ENCODE measurements at places on chromosomes 11 and 22. TPM values are rescaled to one million over a fixed set of nuclear protein-coding genes. Genes with fewer than 3 reads are reported as not detected.

OR8G5 gene
- not detected for total RNA-seq

TRIM49 gene
- total RNA-seq, result not detected

OR51L1 gene
- not detected for total RNA-seq

SEC14L6 gene
- 0.83 TPM for total RNA-seq

NCAM1 gene
- total RNA-seq, result 98.1 TPM

CSF2RB gene
- total RNA-seq, result 3.0 TPM

NRGN gene
- total RNA-seq, result 1.3 TPM

GRCh38 chr11:98565311-98565710 is 455.4 kb upstream of the CNTN5 start:
- no peak for DNase-seq

DNA sequence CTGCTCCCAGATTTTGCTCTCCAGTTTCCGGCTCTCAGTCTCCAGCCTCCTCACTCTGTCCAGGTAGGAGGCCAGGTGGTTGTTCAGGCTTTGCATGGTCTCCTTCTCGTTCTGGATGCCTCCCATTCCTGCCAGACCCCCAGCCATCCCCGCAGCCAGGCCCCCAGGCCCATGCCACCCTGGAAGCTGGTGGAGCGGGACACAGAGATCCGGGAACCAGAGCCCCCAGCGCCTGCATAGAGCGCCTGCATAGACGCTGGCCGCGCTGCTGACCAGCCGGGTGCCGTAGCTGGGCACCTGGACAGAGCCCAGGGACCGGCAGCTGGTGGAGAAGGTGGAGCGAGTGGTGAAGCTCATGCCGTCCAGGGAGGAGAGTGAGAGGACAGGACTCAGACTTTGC is 82.7 kb upstream of the LDLRAD3 start:
- no peak for DNase-seq

DNA sequence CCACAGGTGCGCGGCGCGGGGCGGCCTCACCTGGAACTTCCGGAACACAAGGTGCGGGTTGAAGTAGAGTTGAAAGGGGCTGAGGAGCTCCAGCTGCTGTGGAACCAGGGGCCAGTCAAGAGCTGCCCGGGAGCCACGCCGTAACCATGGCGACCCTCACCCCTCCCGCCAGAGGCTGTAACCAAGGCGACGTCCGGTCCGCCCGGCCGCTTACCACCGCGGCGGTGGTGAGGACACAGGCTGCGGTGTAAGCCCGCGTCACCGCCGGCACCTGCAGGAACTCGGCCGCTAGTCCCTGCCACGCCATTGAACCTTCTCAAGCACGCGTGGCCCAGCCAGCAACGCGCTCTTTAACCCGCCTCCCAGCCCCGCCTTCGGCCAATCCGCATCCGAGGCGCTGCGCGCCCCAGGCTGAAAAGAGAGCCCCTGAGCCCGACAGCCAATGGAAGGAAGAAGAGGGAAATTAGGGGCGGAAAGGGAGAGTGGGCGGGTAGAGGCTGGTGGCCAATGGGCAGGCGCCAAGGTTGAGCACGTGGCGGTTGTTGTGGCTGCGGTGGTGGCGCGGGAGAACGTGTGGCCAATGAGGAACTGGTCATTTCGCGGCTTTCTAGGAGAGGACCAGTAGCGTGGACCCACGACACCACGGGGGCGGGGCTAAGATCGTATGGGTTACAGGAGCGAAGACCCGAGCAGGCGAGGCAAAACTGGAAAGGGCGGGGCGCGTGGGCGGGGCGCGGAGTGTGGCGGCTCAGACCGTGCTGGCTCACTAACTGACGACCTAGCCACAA is at the start of gene DERL3:
TSS of gene DERL3 (minus strand) at position 326 of the 788 bp plus-strand sequence. CDS start at position 307, 19 bp downstream.
- peak; percentile 98 for DNase-seq

DNA sequence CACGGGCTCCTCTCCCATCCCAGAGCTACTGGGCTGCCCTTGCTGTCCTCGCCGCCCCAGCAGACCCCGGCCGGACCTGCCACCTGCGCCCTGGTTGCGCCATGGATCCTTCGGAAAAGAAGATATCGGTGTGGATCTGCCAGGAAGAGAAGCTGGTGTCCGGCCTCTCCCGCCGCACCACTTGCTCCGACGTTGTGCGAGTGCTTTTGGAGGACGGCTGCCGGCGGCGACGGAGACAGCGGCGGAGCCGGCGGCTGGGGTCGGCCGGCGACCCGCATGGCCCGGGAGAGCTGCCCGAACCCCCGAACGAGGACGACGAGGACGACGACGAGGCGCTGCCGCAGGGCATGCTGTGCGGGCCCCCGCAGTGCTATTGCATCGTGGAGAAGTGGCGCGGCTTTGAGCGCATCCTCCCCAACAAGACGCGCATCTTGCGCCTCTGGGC is 382 bp downstream of the RASSF10 start:
- DNase-seq, result no peak

GRCh38 chr22:48746789-48747425 is 1080.8 kb downstream of the BRD1 start:
- DNase-seq, result peak; percentile 38

DNA sequence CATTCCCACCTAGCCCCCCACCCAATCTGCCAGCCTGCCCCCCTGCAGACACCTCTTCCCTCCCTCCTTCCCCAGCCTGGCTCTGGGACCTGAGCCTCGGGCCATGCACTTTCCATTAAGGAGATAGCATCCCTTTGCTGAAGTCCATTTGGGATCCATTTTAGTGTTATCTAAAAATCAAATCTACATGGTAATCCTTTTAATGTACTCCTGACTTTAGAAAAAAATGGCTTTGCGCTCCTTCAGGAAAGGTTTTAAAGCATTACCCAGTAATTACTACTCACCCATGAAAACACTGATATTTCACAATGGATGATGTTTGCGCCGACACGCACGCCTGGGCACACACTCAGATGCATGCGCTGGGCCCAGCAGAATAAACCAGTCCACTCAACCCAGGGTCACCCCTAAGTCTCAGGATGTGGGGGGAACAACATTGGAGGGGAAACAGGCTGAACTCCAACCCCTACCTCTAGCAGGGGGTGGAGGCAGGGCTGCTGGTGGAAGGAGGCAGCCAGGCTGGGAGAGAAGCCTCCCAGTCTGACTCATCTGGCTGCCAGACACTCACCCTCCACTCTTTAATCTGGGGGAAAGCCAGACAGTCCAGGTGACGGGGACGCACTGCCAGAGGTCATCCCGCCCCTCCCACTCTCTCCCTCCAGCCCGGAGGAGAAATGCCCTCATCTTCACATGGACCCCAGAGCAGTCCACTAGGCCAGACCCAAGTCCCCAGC is 29.8 kb downstream of the LMO1 start:
- no peak for DNase-seq

DNA sequence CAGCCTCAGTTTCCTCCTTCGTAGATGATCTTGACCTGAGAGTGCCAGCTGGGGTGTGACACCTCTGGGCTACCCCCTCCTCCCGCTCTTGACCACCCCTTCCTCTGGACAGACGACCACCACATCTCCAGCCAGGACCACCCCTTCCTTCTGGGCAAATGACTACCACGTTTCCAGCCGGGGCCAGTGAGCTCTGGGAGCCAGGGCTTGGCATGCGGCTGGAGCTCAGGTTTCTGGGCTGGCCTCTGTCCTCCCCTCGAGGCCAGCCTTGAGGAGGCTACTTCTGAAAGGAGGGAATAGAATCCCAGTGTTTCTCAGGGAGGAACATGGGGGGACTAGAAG is 120.9 kb downstream of the KCNQ1OT1 start:
- DNase-seq, result peak; percentile 60

- DNase-seq, result no peak
Measured at GRCh38 chr22:30332994-30333706, 6.4 kb upstream of the TBC1D10A start.
